ENCODE measurements at places on chromosomes 6 and 20. TPM values are rescaled to one million over a fixed set of nuclear protein-coding genes. Genes with fewer than 3 reads are reported as not detected.

Gene CABLES2
- 12.6 TPM for total RNA-seq

- no peaks in the 10 kb centered on the region for H3K27me3 ChIP-seq
- peaks cover 26% of the 10 kb centered on the region for H3K36me3 ChIP-seq
- peak overlapping the region; percentile 79 for H3K4me3 ChIP-seq
- DNase-seq = no peak
- peak overlapping the region; percentile 82 for H3K27ac ChIP-seq
These were observed 12.7 kb downstream of the FAM110A start for GRCh38 chr20:845941-846893.

Gene OPN5
- not detected for total RNA-seq

Gene LY86
- 0.57 TPM for total RNA-seq

Gene AVP
- total RNA-seq = not detected

DNA sequence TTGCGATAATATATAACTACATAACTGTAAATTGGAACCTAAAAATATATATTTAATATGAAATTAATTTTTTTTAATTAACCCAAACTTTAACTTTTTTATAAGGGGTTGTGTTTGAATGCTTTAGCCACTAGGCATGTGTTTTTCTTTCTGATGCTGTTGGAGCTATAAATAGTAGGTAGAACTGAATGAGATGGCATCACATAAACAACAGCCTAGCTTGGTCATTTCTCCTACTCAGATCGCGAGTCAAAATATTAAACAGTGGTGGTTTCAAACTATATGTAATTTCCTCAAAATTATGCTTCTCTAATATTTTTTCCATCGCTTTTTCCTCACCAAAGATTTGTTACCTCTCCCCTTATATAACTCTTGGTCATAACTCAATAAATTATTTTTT, 243.2 kb downstream of the ARID1B start:
- H3K27ac ChIP-seq = peak overlapping the region; percentile 94
- peaks cover 43% of the 10 kb centered on the region for H3K4me1 ChIP-seq
- no peaks in the 10 kb centered on the region for H3K27me3 ChIP-seq
- H3K4me3 ChIP-seq = peak overlapping the region; percentile 94

DNA sequence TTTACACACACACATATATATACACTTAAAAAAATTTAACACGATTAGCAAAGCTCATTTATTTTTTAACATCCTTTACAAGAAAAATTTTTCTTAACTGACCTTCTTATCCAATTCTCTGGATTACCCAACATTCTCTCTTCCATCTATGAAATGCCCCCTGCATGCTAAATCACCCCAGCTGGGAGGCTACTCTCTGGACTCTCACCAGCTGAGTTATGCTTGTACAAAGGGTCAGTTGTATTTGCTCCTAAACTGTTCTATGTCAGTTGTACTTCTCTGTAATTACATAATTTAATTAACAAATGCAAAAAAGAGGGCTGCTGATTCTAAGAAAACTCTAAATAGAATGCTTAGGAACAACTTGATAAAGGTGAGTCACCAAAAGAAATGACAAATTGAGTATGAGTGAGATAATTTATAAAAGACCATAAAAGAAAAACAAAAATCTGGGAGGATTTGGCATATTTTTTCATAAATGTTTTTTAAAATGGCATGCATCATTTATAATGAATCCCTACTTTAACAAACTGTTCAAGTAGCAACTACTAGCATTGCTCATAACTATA, 120.5 kb downstream of the KIF13A start:
- no peak overlapping the region for H3K4me3 ChIP-seq
- H3K36me3 ChIP-seq = no peaks in the 10 kb centered on the region
- peaks cover 21% of the 10 kb centered on the region for H3K27me3 ChIP-seq
- no peak for DNase-seq
- no peaks in the 10 kb centered on the region for H3K4me1 ChIP-seq
- no peak overlapping the region for H3K27ac ChIP-seq

- H3K27ac ChIP-seq = no peak overlapping the region
- no peak for DNase-seq
- no peak overlapping the region for H3K4me3 ChIP-seq
- H3K27me3 ChIP-seq = peaks cover 22% of the 10 kb centered on the region
- H3K4me1 ChIP-seq = peaks cover 2% of the 10 kb centered on the region
These were observed 115.8 kb downstream of the MRPL14 start for GRCh38 chr6:44011350-44011920.

DNA sequence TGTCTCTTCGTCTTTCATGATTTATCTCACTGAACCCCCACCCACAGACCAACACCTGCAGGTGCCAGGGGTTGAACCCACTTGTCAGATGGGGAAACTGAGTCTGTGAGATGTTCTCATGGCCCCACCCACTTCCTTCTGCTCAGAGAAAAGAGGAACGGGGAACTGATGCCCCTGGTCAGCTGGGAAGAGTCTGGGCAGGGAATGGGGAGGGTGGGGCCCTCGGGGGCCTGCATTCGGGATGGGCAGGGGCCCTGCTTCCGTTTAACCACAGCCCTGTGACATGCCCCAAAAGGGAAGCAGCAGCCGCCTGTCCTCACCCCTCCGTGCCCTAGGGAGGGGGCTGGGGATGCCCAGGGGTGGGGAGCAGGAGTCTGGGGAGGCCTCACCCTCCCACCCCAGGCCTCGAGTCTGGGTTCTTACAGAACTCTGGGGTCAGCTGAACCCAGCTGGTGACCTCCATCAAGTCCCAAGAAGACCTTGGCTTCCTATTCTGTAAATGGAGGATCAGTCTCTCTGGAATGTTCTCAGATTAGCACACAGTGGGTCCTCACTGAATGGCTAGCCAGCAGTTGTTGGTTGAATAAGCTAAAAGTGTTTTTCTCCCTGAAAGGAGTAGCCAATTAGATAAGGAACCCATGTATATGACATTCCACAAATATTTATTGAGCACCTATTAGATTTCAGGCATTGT, 81.5 kb downstream of the CEBPB start:
- DNase-seq = no peak
- no peaks in the 10 kb centered on the region for H3K36me3 ChIP-seq
- H3K27me3 ChIP-seq = peaks cover 10% of the 10 kb centered on the region

DNA sequence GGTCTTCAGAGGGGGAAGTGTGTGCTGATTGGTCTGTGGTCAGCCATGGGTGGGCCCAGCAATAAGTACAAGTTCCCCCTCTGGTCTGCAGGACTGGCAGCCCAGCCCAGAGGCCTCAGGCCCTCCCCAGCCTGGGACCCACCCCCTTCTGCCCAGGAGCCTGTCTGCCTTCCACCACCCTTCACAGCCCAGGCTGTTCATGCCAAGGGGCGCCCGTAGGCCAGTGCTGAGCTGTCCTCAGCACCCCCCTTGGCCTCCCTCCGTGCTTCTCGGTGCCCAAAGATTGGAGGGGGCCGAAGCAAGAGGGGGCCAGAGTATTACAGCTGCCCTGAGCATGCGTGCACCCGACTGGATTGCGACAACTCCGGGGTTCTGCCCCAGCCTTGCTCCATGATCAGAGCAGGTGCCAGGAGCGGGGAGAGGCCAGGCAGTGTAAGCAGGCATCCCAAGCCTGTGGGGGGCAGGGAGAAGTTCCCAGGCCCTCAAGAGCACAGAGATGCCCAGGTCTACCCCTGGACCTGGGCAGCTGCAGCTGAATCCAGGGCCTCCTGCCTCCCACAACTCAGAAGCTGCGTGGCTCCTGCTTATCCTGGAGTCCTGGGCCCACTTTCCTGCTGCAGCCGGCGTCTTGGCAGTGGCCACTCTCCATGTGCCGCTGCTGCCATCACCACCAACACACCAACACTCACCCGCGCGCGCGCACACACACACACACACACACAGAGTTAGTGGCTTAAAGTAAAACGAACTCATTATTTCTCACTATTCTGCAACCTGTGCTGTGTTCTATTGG, 33.3 kb downstream of the CST9L start:
- no peaks in the 10 kb centered on the region for H3K36me3 ChIP-seq
- H3K4me1 ChIP-seq = peaks cover 4% of the 10 kb centered on the region
- H3K27me3 ChIP-seq = no peaks in the 10 kb centered on the region
- DNase-seq = no peak
- no peak overlapping the region for H3K27ac ChIP-seq

GRCh38 chr20:2871111-2871465, 2.2 kb upstream of the PTPRA start:
- peaks cover 40% of the 10 kb centered on the region for H3K4me1 ChIP-seq
- no peak for DNase-seq
- H3K27me3 ChIP-seq = no peaks in the 10 kb centered on the region

DNA sequence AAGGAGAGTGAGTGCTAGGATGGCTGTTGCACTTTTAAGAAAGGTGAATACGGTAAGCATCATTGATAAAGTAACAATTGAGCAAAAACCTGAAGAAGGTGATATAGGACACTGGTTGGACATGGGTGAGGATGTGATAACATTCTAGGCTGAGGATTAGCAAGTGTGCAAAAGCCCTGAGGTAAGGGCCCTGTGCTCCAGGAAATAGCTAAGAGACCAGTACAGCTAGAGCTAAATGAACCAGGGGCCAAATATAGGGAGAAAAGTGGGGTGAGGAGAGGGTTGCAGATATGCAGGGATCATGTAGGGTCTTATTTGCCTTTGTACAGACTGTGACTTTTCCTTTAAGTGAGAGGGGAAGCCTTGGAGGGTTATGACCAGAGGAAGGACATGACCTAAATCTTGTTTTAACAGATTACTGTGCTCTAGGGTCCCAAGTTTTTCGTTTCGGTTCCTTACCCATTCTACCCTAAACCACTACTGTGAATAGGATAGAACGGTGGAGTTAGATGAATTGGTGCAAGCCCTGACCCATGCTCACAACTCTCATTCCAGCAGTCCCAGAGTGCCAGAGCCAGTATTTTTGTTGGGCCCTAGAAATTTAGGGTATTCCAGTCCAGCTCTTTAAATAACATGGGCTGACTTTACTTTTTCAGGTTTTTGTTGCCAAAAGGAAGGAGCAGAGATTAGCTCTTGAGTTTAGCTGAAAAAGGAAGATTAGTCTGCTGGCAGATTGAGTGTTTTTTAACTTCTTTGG, 10.7 kb downstream of the MAPK14 start:
- H3K4me3 ChIP-seq = no peak overlapping the region
- H3K27me3 ChIP-seq = no peaks in the 10 kb centered on the region
- no peak overlapping the region for H3K27ac ChIP-seq
- no peak for DNase-seq

GRCh38 chr6:157987788-157988699, 6.4 kb downstream of the SYNJ2 start:
- H3K27ac ChIP-seq = no peak overlapping the region
- no peaks in the 10 kb centered on the region for H3K27me3 ChIP-seq
- DNase-seq = no peak
- no peak overlapping the region for H3K4me3 ChIP-seq
- H3K36me3 ChIP-seq = peaks cover 5% of the 10 kb centered on the region
- H3K4me1 ChIP-seq = peaks cover 42% of the 10 kb centered on the region

Gene ANKRD66
- total RNA-seq = not detected

DNA sequence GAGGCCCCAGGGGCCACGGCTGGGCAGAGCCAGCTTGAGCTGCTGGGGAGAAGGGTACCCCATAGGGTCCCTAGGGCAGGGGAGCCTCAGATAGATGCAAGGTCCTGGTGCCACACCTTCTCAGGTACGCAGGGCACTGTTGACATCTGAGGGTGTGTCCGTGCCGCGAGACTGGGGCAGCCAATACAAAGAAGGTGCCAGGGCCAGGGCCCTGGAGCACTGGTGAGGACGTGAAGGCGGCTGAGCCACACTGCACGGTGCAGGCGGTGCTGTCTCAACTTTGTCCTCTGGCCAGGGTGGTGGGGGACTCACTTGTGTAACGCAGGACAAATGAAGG, 649 bp upstream of the LRRC73 start:
- H3K36me3 ChIP-seq = peaks cover 45% of the 10 kb centered on the region
- no peak overlapping the region for H3K27ac ChIP-seq
- peaks cover 17% of the 10 kb centered on the region for H3K27me3 ChIP-seq
- DNase-seq = no peak

DNA sequence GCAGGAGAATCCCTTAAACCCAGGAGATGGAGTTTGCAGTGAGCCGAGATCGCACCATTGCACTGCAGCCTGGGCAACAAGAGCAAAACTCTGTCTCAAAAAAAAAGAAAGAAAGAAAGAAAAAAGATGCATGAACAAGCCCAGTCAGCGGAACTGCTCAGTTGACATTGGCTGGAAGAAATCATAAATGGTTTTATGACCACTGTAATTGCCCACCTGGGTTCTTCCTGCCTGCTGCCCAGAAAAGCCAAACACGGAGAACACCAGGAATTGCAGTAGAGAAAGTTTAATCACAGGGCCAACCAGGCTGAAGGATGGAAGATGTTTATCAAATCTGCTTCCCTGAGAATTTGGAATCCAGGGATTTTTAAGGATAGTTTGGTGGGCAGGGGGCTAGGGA, 22.7 kb downstream of the BAK1 start:
- no peak overlapping the region for H3K4me3 ChIP-seq
- H3K27ac ChIP-seq = no peak overlapping the region
- H3K4me1 ChIP-seq = peaks cover 5% of the 10 kb centered on the region
- no peaks in the 10 kb centered on the region for H3K36me3 ChIP-seq

GRCh38 chr6:9412951-9413559, 977.7 kb upstream of the SLC35B3 start:
- no peaks in the 10 kb centered on the region for H3K4me1 ChIP-seq
- H3K27me3 ChIP-seq = no peaks in the 10 kb centered on the region
- no peak overlapping the region for H3K4me3 ChIP-seq
- no peaks in the 10 kb centered on the region for H3K36me3 ChIP-seq
- DNase-seq = no peak
- H3K27ac ChIP-seq = no peak overlapping the region

Gene CHRNA4
- not detected for total RNA-seq

DNA sequence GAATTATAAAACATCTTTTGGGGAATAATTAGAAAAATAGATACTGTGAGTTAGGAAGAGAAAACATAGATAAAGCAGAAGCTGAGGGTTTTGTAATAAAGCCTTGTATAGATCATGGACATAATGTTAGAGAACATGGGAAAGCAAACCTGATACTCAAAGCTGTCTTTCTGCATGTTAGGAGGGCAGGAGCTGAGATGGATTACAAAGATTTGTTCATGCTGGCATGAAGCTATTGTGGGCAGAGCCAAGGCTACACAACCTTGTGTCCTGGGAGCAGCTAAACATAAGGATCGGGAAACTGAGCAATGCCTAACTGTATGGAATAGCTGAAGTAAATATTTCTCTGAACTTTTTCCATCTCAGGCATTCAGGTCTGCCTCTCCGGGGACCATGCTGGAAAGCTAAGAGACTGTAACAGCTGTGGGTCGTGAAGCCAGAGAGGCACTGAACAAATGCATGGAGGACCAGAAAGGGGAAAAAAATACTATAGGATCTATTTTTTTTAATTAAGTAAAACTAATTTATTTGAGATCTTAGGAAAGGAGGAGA, 28.2 kb upstream of the CNKSR3 start:
- H3K4me3 ChIP-seq = no peak overlapping the region
- H3K27me3 ChIP-seq = no peaks in the 10 kb centered on the region
- H3K4me1 ChIP-seq = no peaks in the 10 kb centered on the region
- no peak for DNase-seq
- H3K27ac ChIP-seq = no peak overlapping the region
- H3K36me3 ChIP-seq = no peaks in the 10 kb centered on the region

DNA sequence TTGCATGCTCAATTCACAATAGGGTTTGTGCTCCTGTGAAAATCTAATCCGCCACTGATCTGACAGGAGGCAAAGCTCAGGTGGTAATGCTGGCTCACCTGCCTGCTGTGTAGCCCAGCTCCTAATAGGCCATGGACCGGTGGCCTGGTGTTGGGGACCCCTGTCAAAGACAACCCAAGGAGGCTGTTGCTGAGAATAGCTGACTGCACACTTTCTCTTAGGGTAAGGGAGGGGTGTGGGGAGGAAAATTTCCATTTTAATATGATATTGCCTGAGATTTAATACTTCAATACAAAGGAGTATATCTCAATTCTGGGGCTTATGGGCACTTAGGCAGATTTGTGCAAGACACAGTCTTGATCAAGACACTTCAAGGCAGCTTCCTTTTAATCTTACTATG, 105.8 kb downstream of the ALDH8A1 start:
- H3K36me3 ChIP-seq = no peaks in the 10 kb centered on the region
- H3K27ac ChIP-seq = no peak overlapping the region
- H3K4me3 ChIP-seq = no peak overlapping the region
- no peaks in the 10 kb centered on the region for H3K4me1 ChIP-seq
- DNase-seq = no peak
- H3K27me3 ChIP-seq = peaks cover 20% of the 10 kb centered on the region

Measured in activated T-helper 2 cell treated with anti-CD3 and anti-CD28 coated beads, Interferon-gamma antibody, Interleukin-2, Interleukin-4, amounts not matched to agents 10 μg/mL and 5 μg/mL and 100 μg/mL, durations not matched to agents 14 hours and 24 hours and 36 hours (primary cell).